ENCODE measurements at places on chromosomes 13 and 19.

DNA sequence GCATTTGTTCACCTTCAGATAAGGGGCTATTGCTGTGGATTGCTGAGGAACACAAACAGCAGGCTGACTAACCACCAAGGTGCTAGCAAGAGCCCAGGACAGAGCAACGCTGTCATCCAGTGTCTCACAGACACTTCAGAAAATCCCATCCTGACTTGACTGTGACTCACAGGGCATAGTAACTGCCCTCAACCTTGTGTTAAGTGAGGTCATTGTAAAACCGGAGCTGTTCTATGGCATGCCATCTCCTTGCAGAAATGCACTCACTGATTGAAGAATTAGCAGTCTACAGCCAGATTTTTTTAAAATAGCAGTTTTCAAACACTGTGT lies 51.1 kb downstream of the TNFRSF19 start:
- DNase-seq, result no peak

- DNase-seq, result no peak
Measured at GRCh38 chr13:59750860-59751259, 412.9 kb downstream of the DIAPH3 start.

GRCh38 chr13:50909605-50910484 lies at the start of gene RNASEH2B:
TSS of gene RNASEH2B (plus strand) at chr13:50909791. CDS start at chr13:50910077, 286 bp downstream.
- peak; percentile 67 for DNase-seq

- DNase-seq, result no peak
Measured at GRCh38 chr13:40241125-40241798, 425.2 kb downstream of the FOXO1 start.

GRCh38 chr19:49434907-49435583 lies 6.3 kb downstream of the SLC17A7 start:
- no peak for DNase-seq

DNA sequence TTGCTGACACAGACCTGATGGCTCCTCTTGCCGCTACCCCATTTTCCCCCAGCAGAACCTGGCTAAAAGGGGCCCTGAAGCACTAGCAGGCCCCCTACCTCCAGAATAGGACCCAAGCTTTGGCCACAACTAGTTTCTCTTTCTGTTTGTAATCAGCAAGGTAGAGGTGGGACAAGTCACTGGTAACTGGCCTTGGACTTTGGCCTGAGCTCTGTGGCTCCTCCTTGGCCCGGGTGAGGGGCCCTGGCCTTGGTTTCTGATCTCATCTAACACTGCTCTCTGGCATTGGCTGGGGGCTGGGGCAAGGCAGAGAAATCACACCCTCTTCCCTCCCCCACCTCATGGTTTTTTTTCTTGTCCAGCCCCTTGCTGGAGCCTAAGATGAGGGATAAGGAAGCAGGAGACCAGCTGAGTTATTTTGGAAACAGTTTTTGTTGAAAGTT lies 2.1 kb downstream of the CALM3 start:
- no peak for DNase-seq

All from stimulated activated CD4-positive, alpha-beta T cell treated with anti-CD3 and anti-CD28 coated beads, Interleukin-12 subunit alpha, Interleukin-12 subunit beta, amount 100 ng/mL, for 4 hours (primary cell).